AML-193 (cell line): ENCODE measurements at places on chromosomes 4 and X.
A peak's percentile ranks its signal among the peaks of the same experiment; 100 is the strongest.

DNA sequence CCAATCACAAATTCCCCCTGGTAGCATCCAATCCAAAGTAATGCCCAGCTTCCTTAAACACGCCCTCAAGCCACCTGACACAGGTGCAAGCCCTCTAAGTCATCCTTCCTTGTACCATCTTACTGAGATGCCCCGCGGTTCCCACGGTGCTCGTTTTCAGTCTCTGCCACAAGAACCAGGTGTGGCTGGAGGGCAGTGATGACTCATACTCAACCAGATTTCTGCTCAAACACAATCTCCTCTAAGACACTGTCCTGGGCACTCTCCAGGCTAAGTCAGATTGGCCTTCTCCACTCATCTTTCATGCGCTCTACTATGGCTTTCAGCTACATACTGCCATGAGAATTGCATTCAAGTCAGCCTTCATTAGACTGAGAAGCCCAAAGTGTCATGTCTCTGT, 3.5 kb downstream of the SH3KBP1 start:
- no peak for DNase-seq

- DNase-seq, result no peak
Measured at GRCh38 chr4:157221426-157221894, 932 bp downstream of the GRIA2 start.

- no peak for DNase-seq
Measured at GRCh38 chr4:13322681-13323101, 161.4 kb downstream of the RAB28 start.

DNA sequence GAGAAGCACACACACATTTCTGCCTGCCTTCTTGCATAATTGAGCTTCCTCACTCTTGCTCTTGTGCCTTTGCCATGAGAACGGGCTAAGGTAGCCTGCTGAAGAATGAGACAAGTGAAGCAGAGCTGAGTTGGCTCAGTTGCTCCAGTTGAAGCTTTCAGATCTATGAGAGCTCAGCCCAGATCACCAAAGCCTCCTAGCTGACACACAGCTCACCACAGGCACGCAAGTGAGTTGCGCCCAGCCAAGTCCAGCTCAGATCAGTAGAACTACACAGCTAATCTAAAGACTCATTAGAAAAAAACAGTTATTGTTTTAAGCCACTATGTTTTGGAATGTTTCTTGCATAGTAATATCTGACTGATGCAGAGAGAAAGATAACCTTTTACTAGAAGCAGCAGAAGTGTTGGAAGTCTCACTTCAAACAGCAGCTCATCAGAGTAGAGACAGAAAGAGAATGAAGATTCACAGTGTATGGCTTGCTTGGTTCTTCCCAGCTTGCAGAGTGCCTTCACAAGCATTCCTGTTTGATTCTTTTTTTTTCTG, 362.4 kb downstream of the MID1IP1 start:
- no peak for DNase-seq

DNA sequence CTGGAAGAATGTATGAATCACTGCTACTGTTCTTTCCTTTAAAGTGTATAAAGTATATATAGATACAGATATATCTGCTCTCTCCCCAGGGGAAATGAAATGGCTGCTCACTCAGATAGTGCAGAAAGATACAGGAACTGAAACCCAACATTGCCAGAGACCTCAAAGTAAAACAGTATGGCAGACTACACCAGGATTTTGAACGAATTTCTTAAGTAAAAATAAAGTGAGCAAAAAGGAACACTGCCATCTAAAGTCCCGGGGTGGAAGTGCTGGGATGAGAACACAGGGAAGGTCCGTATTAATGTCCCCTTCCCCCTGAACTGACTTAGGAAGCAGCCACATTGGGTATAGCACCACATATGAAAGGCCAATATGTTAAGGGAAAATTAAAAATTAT, 93.4 kb downstream of the TMA16 start:
- DNase-seq, result no peak

DNA sequence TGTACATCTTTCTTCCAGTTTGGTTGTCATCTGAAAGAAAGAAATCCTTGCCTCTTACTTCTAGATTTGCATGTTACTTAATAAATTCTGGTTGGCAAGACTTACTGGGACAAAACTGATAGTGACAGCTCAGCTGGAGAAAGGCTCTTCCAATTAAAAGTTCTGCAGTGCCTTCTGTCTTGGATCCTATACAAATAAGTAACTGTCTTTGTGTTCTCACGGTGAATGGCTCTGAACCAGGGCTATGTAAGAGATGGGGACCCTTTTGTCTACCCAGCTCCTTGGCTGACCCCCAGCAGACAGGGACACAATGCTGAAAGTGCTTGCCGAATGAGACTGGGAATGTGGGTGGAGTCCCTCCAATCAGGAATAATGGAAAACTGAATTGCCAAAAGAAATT, 89.5 kb downstream of the AASDH start:
- DNase-seq, result no peak

DNA sequence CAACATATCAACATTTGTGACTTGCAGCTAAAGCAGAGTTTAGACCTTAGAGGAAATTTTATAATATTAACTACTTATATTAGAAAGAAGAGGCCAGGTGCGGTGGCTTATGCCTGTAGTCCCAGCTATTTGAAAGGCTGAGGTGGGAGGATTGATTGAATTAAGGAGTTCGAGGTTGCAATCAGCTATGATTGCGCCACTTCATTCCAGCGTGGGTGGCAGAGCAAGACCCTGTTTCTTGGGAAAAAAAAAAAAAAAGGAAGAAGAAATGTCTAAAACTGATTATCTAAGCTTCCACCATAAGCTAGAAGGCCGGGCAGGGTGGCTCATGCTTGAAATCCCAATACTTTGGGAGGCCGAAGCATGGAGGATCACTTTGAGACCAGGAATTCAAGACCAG, 42.0 kb upstream of the USP9X start:
- DNase-seq, result no peak

- DNase-seq, result no peak
Measured at GRCh38 chrX:7202206-7202605, 54.3 kb upstream of the PUDP start.

DNA sequence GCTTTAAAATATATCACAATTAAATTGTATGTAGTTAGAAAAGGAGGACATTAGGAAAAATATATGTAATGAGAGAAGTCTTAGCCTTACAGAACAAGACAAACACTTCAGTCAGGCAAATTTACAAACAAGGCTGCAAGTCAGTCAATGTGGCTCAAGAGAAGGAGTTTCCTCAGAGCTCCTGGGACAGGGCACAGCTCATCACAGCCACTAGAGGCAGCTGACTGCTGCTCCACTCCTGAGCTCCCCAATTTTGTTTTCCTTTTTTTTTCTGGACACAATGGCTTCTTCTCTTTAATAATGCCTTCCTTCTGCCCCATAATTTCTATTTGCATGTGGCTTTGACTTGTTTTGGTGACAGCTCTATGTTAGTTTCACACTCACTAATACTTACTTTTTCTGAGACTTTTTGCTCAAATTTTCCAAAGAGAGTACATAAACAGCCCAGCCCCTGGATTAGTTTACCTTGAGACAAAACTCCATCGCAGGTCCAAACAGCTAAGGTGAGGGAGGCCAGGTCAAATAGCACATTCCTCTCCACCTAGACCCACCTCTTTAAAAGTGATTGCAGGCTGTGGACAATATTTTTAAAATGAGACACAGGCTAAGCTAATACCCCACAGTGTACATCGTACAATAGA, 850.4 kb upstream of the FRG1 start:
- DNase-seq, result no peak

DNA sequence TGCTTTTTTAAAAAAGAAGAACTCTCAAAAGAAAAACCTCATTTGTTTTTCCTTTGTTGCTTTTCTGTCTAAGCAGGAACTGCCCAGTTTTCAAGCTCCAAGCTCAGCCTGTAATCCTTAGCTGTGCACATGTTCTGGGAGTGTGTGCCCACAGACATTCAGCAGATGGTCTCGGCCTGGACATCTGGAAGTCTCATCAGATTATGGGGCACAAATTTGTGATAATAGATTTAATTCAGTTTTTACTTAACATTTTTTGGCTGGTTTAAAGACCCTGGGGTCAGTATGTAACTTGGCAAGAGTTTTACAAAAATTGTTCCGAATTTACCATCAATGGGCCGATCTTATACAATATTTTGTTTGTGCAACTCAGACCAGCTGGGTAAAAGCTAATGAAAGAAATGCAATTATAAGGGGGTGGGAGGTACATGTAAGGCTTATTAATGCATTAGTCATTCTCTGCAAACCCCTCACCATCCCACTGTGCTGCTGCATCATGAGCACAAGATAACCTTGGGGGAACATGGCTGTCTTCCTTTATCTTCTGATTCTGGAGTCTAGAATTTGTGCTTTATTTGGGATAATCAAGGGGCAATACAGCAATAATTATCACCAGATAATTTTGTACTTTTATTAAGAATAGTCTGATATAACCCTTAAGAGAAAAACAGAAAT, 86.9 kb upstream of the PHOX2B start:
- DNase-seq, result no peak

DNA sequence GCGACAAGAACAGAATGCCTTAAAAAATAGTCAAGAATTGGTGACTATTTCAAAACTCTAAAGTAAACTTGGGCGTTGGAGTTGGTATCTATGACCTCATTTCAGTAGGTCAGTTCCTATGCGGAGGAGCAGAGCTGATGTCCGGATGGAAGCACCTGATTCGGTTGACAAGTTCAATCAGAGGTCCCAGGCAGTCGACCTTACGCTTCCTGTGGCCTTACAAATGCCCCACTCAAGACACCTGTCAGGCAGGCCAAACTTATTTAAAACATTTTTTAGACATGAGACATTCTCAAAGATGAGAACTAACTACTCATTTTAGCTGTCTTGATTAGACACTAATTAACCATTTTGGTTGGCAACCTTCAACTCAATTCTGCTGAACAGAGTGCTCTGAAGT, 137.7 kb upstream of the ADAMTS3 start:
- no peak for DNase-seq

DNA sequence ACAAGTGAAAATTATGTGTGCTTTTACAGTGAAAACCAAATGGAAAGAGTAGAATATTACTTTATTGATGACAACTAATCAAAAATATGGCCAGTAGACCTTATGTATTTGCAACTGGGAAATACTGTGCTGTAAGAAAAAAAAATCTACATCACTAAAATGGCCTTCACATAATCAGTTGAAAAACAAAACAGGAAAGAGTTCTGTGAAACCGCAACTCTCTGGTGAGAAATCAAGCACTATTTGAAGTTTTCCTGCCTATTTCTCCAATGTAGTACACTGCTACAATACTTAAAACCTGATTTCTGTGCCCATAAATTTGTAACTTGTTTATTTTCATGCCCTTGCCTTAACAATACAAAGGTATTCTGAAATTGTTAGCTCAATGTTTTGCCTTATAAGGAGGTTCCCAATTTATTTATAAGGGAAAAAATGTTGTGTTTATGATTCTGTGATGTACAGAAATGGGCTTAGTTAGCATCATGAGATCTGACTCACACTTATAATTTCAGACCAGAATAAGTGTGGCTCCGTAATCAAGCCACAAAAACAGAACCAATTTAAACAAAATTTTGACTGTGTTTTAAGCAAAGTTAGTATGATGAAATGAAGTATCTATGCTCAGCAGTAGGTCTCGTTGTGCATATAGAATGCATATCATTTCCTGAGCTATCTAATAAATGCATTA, 147.1 kb downstream of the FAT4 start:
- DNase-seq, result no peak

DNA sequence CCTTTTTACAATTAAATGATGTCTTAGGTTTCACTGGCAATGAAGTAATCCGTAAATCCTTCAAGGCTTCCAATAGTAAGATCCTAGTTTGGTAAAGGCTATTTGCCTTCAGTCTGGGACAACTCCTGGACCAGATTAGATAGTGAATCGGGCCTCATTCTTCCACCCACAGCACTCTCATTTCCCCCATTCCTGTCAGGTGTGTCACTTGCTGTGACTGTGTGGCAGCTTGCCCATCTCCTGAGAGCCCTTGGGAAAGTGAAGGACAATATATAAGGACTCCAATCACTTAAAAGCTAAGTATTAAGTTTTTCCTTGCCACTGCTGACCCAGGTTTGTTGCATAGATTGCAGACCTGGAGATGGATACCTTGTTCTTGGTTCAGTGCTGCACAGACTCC, 3.3 kb upstream of the GASK1B start:
- no peak for DNase-seq

DNA sequence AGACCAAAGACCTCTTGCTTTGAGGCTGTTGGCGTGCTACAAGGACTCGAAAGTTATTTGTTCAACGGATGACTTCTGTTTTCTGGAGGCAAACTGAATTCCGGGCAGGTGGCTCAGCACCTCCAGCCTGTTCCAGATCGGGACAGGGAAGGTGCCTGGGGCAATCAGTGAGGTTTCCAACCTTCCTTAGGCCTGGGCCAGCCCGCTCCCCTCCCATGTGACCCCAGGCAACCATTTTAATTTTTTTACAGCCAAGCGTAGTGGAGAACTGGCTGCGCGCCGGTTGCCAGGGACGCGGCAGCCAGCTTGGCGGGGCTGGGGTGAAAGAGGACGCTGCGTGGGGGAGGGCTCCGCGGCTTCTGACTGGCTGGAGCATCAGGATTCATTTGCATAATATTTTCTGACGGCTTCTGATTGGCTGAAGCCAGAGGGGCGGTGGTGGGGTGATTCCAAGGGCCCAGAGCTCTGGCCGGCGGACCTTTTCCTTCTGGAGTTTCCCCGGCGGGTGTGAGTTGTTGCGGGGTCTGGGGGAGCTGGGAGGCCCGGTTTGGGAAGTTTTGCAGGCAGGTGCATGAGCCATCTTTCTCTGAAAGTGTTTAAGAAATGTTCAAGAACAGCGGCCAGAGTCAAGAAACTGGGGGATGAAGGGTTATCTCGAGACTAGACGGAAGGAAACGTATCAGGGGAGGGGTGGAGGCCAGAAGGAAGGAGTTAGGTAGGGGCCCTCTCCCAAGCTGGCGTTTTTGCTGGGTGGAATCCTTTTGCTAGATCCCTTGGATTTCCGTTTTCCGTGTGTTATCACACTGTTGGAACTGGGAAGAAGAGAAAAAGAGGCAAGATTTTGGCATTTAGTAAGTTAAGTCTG, at the start of gene MID1IP1:
Gene MID1IP1, plus strand, starts transcription at position 479 of the 865 bp plus-strand sequence. CDS start 3,488 bp downstream, outside the sequence.
- DNase-seq, result peak; percentile 60

GRCh38 chr4:45475548-45475947, 648.3 kb downstream of the GABRG1 start:
- DNase-seq, result no peak

DNA sequence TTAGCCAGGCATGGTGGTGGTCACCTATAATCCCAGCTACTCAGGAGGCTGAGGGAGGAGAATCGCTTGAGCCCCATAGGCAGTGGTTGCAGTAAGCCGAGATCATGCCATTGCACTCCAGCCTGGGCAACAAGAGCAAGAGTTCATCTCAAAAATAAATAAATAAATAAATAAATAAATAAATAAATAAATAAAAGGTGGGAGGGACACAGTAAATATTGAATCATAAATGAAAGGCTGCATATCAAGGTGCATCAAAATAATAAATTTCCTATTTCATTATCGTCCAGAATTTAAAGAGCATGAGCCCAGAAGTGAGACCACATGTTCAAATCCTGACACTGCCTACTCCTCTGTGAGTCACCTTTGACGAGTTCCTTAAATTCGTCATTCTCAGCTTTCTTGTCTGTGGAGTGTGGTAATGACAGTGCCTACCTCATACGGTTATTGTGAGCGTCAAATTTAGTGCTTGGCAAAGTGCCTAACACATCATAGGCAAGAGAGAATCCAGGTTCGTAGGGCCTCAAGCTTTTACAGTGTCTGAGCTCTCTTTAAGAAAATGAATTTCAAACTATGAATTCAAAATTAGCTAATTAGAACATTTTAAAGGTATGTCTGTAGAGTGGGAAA, 49.9 kb downstream of the IL15 start:
- DNase-seq, result no peak

- DNase-seq, result no peak
Measured at GRCh38 chr4:4560136-4560535, 18.3 kb upstream of the STX18 start.
